ENCODE measurements at places on chromosomes 7 and 10. TPM values are rescaled to one million over a fixed set of nuclear protein-coding genes. Genes with fewer than 3 reads are reported as not detected.

GRCh38 chr7:28572321-28573058 is 160.2 kb downstream of the CREB5 start:
- no peak for DNase-seq

GRCh38 chr7:50914460-50914859 is 131.8 kb upstream of the GRB10 start:
- DNase-seq = no peak

DNA sequence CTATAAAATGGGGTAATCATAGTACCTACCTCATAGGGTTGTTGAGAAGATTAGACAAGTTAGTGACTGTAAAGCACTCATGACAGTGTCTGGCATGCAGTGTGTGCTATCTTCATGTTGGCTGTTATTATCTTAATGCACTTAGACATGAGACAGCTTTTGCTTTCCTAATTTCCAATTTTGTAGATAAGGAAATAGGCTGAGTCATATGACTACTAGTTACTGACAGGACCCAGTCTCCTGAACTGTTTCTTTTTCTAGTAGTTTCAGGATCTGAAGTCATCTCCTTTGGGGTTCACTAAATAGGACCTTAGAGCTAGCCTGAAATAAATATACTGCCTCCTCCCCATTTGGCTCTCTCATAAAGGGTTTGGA is 74.2 kb downstream of the SNX10 start:
- DNase-seq = no peak

- DNase-seq = no peak
Observed at GRCh38 chr10:78616125-78616695, 452.6 kb upstream of the ZMIZ1 start.

DNA sequence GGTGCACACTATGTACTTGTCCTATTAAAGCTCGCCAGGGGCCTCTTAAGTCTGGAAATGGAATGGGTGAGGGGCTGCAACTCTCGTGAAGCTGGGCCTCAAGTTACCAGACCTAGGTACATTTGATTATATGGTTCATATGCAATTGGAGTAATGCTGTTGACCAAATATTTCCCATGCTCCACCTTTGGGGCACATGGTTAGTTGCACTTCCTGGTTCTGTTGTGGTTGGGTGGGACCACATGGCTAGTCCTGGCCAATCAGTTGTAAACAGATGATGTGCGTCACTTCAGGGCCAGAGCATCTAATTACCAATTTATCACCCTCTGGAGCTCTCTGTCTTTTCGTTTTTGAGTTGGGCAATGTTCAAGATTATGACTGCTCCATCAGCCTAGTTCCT is 39.5 kb upstream of the OPN4 start:
- DNase-seq = no peak

DNA sequence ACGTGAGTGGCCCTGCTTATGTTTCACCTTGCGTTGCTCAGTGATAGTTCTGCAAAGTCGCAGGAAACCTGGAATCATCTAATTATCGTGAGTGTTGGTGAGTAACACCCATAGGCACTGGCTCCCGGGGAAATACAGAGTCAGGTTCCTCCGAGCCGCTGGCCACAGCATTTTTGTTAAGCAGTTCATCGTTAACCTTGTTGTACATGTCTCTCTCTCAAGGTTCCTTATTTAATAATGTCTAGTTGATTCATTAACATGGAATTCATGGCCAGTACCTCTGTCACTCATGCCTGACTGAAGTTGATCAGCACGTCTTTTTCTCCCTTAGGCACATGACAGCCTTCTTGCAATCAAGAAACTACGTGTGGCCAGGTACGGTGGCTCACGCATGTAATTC is 3.1 kb upstream of the ZFAND2A start:
- no peak for DNase-seq

DNA sequence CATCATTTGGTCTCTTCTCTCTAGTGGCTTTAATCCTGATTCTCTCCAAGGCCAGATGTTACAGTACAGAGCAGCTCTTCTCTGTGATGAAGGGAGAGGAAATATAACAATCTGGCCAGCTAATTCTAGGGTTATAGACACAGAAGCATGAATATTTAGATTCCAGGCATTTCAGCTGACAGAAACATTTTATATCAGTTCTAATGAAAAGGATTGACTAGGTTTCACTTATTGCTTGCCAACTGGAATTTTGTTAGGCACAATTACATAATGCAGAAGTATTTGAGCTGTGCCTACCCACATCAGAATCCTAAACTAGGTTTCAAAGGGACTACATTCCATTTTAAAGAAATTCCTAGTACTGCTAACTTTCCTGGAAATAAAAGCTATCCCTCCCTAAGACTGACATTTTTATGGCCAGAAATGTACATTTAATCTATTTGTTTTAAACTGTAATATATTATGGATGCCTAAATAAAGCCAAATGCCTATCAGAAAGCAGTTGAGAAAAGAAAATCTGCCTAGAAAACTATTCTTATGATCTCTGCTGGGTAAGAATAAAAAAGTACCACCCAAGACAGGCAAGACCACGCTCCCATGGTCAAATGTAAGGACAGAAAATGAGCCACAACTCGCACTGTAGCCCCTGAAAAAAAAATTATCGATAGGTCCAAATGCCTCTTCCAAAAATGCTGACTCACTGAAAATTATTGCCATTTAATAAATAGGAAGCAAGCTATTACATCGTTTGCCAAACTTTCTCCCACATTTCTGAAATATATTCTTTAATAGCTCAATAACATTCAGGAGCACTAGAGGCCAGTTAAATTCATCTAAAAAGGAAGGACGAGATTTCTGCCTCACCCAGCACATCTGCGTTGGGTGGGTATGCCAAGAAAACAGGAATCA is 498.1 kb downstream of the KCNMA1 start:
- no peak for DNase-seq

GRCh38 chr7:124881981-124882380 is 47.6 kb downstream of the POT1 start:
- DNase-seq = no peak

DNA sequence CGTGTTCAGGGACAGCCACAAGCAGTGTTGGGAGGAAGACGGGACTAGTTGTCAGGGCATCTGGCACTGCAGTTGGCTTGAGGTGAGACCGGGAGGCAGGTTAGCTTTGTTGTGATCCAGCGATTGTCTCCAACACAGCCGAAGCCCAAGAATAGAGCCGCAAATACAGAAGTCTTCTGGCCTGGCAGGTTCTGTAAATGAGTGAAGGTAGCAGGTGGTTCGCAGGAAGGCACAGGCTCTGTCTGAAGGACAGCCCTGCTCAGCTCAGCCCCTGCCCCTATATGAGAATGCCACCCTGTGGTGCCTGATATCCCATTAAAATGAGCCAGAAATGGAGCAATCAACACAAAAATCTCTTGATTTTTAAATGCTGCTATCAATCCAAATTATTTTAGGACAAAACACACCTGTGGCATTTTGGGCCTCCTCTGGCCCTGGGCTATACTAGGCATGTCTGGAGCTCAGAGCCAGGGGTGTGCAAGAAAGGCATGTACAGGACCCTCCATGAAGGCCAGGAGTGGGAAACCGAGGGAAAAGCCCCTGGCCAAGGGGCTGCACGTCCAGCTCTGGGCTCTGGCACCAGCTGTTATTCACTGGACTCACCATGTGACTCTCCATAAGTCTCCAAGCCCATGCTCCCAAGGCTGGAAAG is 11.2 kb upstream of the C10orf71 start:
- DNase-seq = no peak

GRCh38 chr10:66234872-66235271 is 691.0 kb upstream of the LRRTM3 start:
- DNase-seq = no peak

DNA sequence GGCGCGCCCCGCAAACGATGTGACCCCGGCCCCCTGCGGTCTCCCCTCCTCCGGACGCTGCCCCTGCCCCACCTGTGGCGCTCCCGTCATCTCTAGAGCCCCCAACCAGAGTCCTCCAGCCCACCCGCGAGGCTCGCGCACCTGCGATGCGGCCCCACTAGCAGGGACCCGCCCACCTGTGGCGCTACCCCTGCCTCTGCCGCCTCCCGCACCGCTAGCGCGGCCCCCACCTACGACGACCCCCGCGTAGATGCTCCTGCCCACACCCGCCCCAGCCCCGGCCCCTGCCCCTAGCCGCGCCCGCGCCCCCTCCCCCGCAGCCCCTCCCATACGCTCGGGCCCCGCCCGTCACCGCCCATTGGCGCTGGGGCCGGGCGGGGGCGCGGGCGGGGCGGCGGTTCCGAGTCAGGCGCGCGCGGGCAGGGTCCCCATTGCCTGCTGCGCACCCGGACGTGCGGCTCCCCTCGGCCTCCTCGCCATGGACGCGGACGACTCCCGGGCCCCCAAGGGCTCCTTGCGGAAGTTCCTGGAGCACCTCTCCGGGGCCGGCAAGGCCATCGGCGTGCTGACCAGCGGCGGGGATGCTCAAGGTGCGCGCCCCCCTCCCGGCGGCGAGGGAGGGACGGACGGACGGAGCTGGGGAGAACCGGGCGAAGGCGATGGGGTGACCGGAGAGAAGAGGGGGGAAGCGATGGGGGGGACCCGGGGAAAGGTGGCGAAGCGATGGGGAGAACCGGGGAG is at the start of gene PFKP:
Gene PFKP, plus strand, starts transcription at position 431 of the 741 bp plus-strand sequence. Its CDS starts 48 bp downstream, at position 479.
- no peak for DNase-seq

- DNase-seq = no peak
Observed at GRCh38 chr7:123533929-123534382, 439 bp downstream of the IQUB start.

DNA sequence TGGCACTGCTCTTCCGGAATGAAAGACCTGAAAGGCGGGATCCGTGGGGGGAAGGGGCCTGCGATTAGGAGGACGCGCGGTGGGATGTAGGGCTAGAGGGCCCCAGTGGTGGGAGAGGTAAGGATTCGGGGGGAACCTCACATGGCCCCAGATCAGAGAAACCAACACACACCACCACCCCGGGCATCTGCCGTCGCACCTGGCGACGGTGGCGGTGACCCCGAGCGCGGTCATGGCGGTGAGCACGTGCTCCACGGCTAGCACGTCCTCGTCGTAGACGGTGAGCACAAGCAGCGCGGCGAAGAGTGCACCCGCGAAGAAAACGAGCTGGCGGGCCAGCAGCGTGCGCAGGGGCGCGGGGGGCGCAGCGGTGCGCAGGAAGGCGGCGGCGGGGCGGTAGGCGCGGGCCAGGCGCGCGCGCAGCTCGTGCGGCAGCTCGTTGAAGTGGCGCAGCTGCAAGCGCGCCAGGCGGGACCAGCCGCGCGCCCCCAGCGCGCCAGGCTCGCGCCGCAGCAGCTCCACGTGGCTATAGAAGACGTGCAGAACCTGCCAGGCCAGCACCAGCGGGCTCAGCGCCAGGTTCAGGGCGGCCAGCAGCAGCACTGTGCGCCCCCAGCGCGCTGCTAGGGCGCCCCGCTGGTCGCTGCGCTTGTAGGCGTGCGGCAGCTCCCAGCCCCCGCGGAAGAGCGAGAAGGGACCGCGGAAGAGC is 5.7 kb downstream of the ATG9B start:
- no peak for DNase-seq

- peak; percentile 74 for DNase-seq
Observed at GRCh38 chr10:86261941-86262687, 104.5 kb downstream of the GRID1 start.

DNA sequence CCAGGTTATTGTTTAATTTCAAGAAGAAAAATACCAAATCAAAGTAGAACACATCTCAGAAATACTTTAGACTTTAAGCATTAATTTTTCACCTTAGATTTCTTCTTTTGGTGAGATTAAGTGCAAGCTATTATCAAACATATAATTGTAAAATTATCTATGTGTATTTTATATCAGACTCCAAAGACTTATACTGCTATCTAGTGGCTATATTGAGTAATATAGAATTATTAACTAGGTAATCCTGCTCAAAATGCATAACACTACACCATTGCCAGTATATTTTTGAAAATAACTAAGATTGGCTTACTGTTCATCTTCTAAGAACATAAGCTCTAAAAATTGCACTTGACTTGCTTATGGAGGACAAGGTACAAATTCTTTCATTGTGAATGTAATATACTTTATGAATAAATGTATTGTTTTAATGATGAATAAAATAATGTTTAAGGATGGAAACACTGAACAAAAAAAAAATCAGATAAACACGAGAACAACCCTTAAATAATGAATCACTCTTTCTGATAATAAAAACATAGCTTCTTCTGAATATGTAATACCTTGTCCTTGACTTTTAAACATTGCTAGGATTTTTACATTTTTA is 86.7 kb upstream of the GNAI1 start:
- DNase-seq = no peak

GRCh38 chr7:98346515-98347069 is 54.3 kb downstream of the BAIAP2L1 start:
- DNase-seq = no peak

DNA sequence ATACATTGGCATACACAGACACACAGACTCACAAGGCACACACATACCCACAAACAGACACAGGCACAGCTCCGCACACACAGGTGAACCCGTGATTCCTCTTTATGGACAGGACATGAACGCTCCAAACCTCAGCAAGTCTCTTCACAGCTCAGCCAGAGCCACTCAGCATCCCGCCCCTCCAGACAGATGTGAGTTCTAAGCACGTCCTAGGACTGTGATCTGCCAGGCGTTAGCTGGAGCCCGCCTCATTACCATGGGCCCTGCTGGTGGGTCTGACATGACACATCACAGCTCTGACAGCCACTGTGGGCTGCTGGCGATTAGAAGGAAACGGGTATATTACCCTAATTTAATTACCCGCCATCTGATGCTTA is 176.7 kb upstream of the PPP2R2D start:
- DNase-seq = peak; percentile 77

DNA sequence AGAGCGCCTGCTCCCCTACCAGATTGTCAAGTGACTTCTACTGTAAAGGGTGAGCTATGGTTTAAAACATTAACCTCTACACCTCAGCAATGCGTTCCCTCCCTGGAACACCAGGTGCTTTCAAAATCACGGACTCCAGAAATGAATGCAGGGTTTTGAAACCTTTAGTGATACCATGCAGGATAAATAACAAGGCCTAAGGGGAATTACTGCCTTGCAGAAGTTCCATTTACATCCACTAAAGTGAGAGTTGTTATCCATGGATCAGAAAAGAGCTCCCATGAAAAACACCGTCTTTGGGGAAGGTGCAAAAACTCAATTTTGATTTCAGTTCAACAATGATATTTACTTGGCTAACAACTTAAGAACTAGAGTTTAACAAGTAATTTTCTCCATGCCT is 4.0 kb downstream of the FZD8 start:
- no peak for DNase-seq

- DNase-seq = no peak
Observed at GRCh38 chr10:72333112-72334015, 21.4 kb downstream of the DNAJB12 start.

SLC26A3 gene
- total RNA-seq = not detected

LAMTOR4 gene
- total RNA-seq = 161 TPM

MRPL43 gene
- total RNA-seq = 85.4 TPM

PSMA2 gene
- total RNA-seq = 46.9 TPM

RAB11FIP2 gene
- total RNA-seq = 14.7 TPM

HEPACAM2 gene
- not detected for total RNA-seq

KCND2 gene
- 3.7 TPM for total RNA-seq

Measured in vagina (tissue), 2 donors.